ENCODE measurements at places on chromosomes 5 and 9. TPM values are rescaled to one million over a fixed set of nuclear protein-coding genes. Genes with fewer than 3 reads are reported as not detected.

- H3K27ac ChIP-seq = no peak overlapping the region
- no peak overlapping the region for H3K4me3 ChIP-seq
- peaks cover 37% of the 10 kb centered on the region for H3K4me1 ChIP-seq
These were observed 17.2 kb downstream of the ENHO start for GRCh38 chr9:34505370-34506120.

OBP2B gene
- not detected for polyA plus RNA-seq

SV2C gene
- 0.03 TPM for polyA plus RNA-seq

DNA sequence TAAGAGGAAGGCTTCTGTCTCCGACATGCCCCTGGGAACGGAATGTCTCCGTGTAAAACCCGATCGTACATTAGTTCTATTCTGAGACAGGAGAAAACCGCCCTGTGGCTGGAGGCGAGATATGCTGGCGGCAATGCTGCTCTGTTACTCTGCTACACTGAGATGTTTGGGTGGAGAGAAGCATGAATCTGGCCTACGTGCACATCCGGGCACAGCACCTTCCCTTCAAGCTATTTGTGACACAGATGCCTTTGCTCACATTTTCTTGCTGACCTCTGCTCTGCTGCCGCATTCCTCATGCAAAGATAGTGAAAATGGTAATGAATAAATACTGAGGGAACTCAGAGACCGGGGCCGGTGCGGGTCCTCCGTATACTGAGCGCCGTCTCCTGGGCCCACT lies 2.2 kb upstream of the DPP7 start:
- peaks cover 14% of the 10 kb centered on the region for H3K4me1 ChIP-seq
- no peak for DNase-seq
- no peak overlapping the region for H3K27ac ChIP-seq
- peaks cover 23% of the 10 kb centered on the region for H3K27me3 ChIP-seq
- no peak overlapping the region for H3K4me3 ChIP-seq

ANGPTL2 gene
- polyA plus RNA-seq = 101 TPM

- H3K27ac ChIP-seq = no peak overlapping the region
- no peaks in the 10 kb centered on the region for H3K27me3 ChIP-seq
- peaks cover 54% of the 10 kb centered on the region for H3K4me1 ChIP-seq
- no peak for DNase-seq
These were observed 2.4 kb upstream of the DBN1 start for GRCh38 chr5:177475563-177476427.

SPATA6L gene
- polyA plus RNA-seq = 0.87 TPM

DNA sequence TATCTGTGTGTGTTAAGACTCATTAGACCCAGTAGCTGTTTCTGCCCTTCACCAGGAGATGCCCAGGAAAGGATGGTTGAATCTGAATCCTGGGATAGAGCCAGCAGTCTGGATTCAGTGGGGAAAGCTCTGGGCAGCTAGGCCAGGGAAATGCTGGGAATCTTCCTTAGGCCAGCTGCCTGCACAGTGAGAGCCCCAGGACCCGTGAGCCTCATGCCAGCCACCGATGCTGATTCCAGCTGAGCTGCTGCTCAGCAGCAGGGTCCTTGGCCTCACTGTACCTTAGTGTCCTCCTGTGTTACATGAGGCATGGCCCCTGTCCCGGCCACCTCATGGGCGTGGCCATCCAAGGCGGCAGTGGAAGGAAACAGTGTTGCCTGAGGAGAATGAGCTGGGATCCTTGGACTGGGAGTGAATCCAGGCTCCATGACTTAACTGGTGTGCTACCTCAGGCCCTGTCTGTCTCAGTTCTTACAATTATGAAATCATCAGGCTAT lies 87.1 kb downstream of the AMBP start:
- peak overlapping the region; percentile 91 for H3K27ac ChIP-seq
- peaks cover 12% of the 10 kb centered on the region for H3K36me3 ChIP-seq
- no peak overlapping the region for H3K4me3 ChIP-seq
- H3K4me1 ChIP-seq = peaks cover 91% of the 10 kb centered on the region
- H3K27me3 ChIP-seq = no peaks in the 10 kb centered on the region

- no peak overlapping the region for H3K27ac ChIP-seq
- H3K27me3 ChIP-seq = no peaks in the 10 kb centered on the region
- H3K4me1 ChIP-seq = no peaks in the 10 kb centered on the region
- peak; percentile 37 for DNase-seq
These were observed 57.3 kb upstream of the LRRC70 start for GRCh38 chr5:62521319-62521718.
